ENCODE measurements at places on chromosomes 2 and 18. TPM values are rescaled to one million over a fixed set of nuclear protein-coding genes. Genes with fewer than 3 reads are reported as not detected.

Gene GNAL
- 3.2 TPM for total RNA-seq

Gene GCG
- total RNA-seq = not detected

Gene TMEM214
- 11.2 TPM for total RNA-seq

Gene IKZF2
- total RNA-seq = 1.8 TPM

Gene RNF103
- 11.1 TPM for total RNA-seq

Gene MC5R
- total RNA-seq = not detected

Measured in epithelial cell of proximal tubule (primary cell).